ENCODE measurements at places on chromosomes 7 and 10.

DNA sequence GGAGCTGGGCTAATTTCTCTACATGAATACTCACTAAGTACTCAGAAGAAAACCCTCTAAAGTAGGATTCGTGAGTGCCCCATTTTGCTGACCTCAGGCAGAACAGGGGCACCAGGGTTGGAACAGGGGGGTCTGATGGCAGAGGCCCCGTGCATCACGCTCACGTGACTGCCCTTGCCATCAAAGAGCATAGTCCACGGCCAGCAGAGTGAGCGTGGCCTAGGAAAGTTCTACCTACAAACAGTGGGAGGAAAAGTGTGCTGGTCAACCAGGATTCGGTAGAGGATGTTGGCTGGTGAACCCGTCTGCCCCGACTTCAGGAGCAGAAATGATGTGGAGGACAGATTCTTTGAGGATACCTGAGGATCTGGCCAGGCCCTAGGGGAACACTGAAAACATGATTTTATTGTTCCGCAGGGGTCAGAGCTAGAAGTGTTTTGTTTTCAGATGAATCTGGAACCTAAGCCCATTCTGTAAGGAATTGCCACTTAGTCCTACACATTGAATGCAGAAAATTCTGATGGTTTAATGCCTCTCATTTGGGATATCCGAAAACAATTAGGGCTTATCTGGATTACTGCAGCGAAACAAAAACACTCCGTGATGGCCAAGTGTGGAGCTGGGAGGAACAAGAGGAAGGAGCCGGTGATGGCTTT, 138.8 kb upstream of the SHH start:
- no peak for DNase-seq

GRCh38 chr7:155660059-155660757, 15.7 kb downstream of the RBM33 start:
- no peak for DNase-seq

DNA sequence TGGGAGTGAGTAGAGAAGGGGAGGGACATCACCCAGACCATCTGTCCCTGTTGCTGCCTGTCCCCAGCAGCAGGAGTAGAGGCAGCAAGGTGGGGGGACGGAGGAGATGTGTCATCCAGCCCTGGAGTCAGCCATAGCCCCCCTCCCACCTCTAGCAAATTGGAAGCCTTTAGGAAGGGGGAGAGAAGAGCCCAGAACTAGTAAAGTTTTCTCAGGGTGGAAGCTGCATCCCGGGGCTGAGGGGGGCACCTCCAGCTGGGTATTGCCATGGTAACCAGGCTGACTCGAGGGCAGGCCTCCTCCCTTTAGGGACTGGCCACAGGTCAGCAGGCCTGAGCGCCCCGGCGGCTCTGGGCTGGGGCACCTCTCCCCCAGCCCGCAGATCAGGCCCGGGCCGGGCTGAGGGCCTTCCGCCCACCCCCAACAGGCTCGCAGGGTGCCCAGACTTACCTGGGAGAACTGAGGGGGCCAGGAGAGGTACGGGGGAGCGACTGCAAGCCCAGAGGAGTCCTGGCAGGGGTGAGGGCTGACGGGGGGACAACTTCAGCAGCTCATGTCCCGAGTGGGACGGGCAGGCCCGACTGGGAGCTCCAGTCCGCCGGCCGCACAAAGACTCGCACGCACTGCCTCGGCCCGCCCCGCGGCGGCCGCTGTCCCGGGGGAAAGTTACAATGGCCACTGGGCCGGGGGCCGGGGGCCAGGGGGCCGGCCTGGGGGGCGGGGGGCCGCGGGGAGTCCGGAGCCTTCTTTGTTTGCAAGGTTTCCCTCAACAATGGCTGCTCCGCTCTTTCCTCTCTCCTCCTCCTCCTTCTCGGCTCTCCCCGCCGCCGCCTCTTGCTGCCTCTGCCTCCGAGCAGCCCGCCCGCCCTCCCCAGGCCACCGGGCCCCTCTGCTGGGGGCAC, 6.0 kb downstream of the LDB1 start:
- peak; percentile 15 for DNase-seq

GRCh38 chr7:111517549-111517951, 44.7 kb downstream of the IMMP2L start:
- DNase-seq: no peak

DNA sequence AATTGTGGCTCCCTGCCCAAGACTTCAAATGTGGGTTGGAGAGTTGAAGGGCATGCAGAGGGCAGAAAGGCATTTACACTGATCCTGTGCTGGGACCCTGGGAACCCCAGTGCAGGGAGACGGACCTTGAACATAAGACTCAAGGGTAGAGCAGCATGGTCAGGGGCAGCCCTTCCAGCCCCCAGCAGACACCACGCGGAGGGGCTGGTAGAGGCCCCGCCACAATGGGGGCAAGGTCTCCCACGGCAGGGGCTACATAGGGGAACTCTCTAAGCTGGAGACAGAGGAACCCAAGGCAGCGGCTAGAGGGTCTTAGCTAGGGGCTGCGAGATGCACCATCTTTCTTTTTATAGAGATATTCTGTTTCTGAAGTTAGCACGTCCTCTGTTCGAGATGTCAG, 45.2 kb upstream of the EBF3 start:
- DNase-seq: no peak

DNA sequence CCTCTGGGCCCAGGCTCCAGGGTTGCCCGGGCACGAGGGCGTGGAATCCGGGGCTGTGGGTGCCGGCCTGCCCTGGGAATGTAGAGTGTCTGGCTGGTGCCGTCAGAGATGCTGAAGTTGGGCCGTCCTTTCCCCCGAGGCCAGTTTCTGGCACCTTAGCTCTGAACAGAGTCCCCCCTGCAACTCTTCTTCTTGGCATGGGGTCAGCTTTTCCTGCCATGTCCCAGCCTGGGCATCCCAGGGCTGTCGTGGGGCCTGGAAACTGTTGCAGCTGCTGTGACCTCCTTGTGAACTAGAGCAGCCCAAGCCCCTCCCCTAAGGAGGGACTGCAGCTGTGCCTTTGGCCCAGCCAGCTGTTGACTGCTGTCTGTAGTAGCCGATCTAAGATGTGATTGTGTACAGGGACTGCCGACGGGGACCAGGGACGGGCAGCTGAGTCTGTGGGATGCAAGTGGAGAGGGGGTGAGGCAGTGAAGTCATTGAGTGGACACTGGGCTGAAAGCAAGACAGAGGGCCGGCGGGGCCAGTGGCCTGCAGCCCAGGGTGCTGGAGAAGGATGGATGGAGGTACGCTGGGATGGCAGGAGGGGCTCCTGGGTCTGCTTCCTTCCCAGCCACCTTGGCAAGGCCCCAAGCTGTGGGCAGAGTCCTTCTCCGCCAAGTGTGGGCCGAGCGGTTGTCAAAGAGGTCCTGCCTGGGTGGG, 35.8 kb downstream of the GBX1 start:
- no peak for DNase-seq

GRCh38 chr10:29039091-29039490, 249.8 kb upstream of the LYZL1 start:
- DNase-seq: peak; percentile 19

GRCh38 chr7:31933481-31933880, 136.7 kb downstream of the PDE1C start:
- DNase-seq: peak; percentile 25

GRCh38 chr7:131969560-131969959, 413.1 kb upstream of the PODXL start:
- DNase-seq: no peak

DNA sequence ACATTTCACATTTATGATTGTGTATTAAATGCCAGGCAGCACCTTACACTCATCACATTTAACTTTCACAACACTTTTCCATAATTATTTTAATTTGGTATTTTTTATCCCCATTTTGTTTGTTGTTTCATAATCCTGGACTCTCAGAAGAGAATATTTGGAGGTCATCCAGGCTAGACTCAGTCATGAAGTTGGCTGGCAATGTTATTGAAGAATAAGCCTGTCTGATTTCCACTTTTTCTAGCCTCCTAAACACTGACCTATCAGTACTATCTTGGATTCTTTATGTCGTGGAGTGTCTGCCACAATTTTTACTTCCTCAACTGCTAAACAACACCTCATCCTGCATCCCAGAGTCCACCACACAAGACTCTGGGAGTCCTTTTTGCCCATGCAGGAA, 372.3 kb upstream of the NRP1 start:
- DNase-seq: peak; percentile 75

DNA sequence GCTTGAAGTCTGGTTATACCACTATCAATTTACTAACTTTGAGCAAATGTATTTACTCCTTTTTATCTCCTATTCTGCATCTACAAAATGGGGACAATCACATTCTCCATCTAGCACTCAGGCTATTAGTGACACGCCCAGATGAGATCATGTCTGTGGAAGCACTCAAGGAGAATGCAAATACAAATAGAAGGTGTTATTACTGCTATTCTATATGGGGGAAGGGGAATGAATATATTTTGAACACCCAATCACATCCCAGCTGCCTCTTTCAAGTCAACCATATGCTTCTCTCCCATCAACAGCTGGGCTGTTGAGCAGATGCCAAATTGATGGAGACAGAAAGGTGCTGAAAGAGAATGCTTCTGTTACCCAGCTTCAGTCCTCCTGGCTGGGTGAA, 23.5 kb downstream of the SGMS1 start:
- DNase-seq: no peak

DNA sequence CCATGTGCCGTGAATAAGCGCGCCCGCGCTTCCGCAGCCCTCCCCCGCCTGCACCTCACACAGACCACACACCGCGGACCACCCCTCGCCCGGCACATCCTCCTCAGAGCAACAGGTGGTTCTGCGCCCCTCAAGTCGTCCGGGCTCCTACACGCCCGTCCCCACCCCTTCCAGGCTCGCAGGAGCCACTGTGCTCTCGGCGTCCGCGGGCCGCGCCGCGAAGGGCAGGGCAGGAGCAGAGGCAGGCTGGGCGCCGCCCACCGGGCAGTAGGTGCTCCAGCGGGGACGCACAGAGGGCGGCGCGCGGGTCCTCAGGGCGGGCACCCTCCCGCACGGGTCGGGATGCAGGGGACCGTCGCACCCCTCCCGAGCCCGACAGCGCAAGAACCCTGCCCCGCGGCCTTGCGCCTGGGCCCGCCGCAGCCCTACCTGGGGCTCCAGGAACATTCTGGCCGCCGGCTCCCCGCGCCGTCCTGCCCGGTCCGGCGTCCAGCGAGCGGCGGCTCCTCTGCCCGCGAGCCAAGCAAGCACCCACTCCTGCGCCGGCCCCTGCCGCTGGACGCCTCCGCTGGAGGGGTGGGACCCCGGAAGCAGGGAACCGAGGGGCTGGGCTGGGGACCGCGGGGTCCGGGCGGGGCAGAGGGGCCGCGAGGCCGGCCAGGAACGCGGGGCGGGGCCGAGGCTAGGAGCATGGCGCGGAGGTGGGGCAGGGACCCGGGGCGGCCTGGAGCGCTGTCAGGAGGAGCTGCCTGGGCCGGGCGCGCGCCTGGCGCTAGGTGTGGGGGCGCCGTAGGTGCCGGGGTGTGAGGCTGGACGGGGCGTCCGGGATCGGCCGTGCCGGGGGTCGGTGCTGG, 37.4 kb downstream of the RASGEF1A start:
- DNase-seq: no peak

- no peak for DNase-seq
Observed at GRCh38 chr7:92260248-92260781, 14.5 kb downstream of the ANKIB1 start.

DNA sequence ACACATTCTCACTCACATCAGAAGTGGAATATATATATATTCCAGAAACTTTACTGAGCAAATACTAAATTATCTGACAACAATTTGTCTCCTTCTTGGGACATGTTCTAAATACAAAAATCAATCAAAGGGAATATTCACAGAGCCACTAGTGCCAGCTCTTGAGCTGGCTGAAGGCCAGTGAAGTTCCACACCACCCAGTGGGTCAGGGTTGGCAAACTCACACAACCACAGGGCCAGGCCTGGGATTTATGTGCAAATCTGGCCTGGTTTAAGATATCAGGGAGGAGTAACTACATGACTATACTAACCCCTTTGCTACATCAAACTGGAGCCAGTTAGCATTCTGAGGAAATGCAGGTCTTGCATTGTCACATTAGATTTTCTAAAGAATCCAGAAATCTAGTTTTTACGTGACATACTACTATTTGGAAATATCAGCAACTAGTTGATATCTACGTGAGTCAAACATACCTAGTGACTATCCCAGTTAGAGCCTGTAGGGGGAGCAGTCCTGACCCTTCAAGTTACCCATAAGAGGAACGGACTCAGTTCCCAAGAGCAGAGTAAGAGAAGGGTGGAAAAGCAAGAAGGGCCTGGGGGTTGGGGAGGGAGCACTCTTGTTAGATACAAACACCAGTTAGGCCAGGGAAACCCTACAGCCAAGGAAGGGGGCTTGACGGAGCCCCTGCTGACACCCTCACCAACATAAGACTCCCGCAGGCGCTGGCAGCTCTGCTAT, 600.4 kb downstream of the KCNMA1 start:
- no peak for DNase-seq

DNA sequence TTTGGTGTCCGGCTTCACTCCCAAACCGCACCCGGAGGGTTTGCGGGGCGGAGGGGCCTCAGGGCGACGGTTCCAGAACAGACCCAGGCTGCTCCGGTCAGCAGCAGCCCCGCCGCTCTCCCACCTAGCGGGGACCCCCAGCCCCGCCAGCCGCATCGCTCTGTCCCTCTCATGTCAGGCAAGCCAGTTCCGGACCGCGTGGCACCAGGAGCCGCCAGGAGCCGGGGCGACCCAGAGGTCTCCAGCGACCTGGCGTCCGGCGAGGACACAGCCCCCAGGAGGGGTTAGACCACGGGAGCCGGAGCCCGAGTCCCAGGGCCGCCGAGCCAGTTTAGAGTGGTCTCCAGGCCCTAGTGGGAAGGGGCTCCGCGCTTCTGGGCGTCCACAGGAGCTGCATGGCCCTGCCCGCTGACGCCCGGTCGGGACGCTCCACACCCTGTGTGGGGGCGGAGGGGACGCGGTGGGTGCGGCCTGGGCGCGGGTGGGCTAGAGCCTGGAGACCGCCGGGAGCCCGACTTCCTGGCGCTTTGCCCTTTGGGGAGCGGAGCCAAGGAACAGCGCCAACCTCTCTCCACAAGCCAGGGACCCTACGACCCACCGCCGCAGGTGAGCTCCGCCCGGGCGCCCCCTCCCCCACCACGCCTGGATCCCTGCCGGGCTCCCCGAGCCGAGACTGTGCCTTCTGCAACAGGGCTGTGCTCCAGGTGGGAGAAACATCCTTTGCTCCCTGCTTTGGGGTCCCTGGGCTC, 43.4 kb downstream of the ZNF117 start:
- DNase-seq: no peak

- peak; percentile 87 for DNase-seq
Observed at GRCh38 chr10:43854007-43854406, 205.3 kb upstream of the ZNF32 start.

DNA sequence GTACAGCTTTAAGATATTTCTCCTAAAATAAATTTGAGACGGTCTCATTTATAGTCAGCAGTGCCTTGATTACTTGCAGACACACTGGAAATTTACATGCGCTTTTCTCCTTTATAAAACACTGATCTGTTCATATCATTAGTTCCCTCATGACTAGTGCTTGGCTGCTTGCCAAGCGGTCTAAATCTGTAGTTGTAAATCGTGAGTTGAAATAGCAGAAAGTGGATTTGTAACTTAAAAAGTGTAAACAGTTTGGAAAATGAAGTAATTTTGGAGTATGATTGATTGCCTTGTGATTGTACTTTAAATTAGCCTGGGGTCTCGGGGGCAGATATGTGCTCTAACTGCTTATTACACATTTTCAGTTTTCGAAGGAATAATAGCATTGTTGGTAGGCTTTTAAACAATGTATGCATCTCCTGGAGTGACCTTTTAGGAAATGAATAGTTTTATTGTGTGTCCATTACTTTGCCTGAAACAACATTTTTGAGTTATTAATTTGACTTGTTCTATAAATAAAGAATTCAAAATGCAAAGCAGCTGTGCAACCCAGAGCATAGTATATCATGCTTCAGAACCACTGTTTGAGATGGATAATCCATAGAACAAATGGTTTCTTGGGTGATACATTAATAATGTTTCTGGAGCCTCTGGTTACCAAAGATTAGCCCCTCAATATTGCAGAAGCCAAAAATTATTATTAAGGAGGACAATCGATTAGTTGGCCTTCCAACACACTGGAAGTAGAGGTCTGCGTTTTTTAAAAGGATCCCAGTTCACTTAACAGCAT, 73.3 kb downstream of the ARID5B start:
- peak; percentile 40 for DNase-seq
